ENCODE measurements at places on chromosomes 7 and 10.

DNA sequence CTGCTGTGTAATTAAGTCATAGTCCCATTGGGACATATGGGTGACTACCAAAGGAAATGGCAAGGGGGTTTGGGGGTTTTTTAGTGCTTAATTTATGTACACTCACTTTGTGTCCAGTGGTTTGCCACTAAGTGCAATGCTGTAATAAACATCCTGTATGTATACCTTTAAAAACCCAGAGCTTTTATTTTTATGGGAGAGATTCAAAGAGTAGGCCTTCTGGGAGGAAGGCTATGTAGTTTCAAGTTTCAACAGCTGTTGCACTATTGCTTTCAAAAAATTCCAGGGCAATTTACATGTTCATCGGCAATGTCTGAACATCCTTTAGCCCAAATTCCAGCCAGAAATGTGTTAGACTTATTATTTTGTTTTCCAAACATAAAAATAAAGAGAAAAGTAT, 744.7 kb downstream of the XPNPEP1 start:
- no peak for DNase-seq

GRCh38 chr10:104220522-104220921, 11.6 kb downstream of the CFAP43 start:
- DNase-seq, result no peak

DNA sequence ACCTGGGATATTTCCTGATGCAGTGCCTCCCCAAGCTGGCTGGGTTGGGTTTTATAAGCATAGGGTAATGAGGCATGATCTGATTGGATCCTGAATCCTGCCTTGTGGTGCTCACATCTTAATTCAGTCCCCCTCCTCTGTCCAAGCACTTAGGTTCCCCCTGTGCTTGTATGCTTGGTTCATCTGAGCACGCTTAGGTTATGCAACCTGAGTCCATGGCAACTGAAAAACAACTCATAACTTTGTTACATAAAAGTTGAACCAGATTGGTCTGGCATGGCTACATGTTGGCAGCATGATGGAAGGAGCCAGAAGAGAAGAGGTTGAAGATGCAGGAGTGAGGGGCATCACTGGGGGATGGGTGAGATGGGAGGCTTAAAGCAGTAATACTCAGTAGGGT, 57.3 kb upstream of the OSBPL3 start:
- no peak for DNase-seq

DNA sequence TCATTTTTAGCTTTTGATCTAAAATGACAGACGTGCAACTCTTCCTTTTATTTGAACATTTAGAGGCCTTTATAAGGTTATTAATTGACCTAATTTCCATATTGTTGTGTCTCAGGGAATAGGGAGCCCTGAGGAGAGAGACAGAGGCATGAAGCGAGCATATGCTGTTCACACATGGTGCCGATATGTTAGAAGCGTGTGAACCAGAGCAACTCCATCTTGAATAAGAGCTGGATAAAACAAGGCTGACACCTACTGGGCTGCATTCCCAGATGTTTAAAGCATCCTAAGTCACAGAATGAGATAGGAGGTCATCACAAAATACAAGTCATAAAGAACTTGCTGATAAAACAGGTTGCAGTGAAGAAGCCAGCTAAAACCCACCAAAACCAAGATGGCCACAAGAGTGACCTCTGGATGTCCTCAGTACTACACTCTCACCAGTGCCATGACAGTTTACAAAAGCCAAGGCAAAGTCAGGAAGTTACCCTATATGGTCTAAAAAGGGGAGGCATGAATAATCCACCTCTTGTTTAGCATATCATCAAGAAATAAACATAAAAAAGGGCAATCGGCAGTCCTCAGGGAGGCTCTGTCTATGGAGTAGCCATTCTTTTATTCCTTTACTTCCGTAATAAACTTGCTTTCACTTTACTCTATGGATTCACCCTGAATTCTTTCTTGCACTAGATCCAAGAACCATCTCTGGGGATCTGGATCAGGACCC, 80.1 kb downstream of the SEC61G start:
- no peak for DNase-seq

GRCh38 chr7:44454348-44454747, 36.1 kb downstream of the NUDCD3 start:
- no peak for DNase-seq

- DNase-seq, result no peak
Observed at GRCh38 chr10:117256910-117257309, 16.0 kb downstream of the SLC18A2 start.

DNA sequence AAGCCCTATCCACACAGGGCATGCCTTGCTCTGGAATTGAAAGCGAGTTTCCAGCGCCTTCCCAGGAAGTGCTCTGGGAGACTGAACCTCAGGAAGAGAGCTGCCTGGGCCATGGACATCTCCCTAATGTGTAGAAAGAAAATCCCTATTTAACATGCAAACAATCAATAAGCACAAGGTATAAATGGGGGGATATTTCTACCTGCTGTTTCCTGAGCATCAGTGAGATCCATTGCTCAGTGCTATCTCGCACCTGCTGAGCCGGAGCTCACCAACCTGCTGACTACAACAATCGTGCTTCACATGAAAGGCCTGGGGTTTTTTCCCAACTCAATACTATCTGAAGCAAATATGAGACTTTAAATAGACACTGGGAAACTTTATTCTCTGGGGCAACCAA, 584.0 kb downstream of the GLRX3 start:
- DNase-seq, result no peak

- DNase-seq, result no peak
Observed at GRCh38 chr7:151327022-151327421, 14.6 kb upstream of the NUB1 start.

- DNase-seq, result peak; percentile 11
Observed at GRCh38 chr7:133646472-133647315, 393.8 kb downstream of the EXOC4 start.

DNA sequence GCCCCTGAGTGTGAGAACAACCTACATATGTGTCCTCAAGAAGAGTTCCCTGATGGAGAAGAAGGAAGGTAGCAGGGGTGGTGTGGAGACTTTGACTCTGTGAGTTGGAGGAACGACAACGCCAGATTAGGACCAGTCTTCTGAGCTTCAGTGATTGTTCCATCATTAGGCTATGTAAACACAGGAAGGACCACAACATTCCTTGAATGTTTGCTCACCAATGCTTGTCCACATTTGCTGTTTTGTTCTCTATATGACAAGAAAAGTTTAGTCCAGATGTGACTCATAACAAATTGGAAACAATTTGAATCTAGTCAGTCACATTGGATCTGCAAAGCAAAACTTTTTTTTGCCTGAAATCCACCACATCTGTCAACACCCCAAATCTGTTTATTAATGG, 62.7 kb downstream of the ENTPD1 start:
- peak; percentile 55 for DNase-seq

DNA sequence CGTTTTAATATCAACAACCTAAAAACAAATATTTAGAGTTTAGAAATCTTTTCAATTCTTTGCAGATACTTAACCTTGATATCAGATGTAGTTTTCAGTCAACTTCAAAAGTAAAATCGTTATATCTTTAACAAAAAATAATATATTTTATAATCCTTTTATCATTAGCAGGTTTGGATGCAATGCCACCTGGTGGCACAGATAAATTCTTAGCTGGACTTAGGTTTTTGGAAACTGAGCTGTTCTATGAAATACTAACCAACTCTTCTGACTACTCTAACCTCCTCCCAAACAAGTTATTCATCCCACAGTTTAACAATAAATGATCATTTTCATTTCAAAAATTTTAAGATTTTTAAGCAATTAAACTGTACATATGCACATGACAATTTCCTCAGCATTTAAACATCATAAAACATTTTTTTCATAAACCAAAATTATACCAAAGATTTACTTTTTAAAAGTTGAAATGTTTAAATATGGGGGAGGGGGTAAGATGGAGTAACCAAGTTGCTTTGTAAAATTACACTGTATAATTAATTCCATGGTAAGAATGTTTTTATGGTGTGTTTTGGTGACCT, 56.9 kb downstream of the HIBADH start:
- peak; percentile 26 for DNase-seq

DNA sequence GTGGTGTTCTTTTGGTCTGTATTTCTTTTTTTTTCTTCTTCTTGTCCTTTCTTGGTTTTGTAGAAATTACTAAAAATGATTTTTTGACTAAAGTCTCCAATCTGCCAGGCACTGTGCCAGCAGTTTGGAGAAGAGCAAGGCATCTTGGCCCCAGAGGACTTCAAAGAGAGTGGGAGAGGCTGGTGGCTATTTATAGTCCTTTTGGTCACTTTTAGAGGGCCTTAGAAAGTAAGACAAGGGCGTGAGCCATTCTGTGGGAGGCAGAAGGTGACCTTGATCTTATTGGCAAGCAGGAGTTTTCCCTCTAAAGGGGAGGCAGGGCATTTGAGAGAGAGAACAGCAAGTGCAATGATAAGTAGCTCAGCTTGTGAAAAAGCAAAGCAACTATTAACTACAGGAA, 211.9 kb downstream of the GALNT17 start:
- no peak for DNase-seq

DNA sequence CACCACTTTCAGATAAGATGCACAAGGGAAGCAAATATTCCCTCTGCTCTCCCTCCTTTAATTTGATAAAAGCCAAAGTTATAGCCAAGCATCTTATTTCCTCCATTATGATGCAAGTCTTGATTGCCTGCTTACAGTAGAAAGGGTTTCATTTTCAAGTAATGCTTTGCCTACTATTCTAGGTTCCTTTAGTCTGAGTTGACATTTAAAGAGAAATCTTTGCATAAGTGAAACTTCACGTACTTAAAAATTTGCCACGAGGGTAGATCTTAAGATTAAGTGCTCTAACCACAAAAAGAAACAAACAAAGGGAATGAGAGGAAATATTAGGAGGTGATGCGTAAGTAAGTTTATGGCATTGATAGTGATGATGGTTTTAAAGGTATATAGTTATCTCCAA, 78.1 kb upstream of the VWDE start:
- no peak for DNase-seq

DNA sequence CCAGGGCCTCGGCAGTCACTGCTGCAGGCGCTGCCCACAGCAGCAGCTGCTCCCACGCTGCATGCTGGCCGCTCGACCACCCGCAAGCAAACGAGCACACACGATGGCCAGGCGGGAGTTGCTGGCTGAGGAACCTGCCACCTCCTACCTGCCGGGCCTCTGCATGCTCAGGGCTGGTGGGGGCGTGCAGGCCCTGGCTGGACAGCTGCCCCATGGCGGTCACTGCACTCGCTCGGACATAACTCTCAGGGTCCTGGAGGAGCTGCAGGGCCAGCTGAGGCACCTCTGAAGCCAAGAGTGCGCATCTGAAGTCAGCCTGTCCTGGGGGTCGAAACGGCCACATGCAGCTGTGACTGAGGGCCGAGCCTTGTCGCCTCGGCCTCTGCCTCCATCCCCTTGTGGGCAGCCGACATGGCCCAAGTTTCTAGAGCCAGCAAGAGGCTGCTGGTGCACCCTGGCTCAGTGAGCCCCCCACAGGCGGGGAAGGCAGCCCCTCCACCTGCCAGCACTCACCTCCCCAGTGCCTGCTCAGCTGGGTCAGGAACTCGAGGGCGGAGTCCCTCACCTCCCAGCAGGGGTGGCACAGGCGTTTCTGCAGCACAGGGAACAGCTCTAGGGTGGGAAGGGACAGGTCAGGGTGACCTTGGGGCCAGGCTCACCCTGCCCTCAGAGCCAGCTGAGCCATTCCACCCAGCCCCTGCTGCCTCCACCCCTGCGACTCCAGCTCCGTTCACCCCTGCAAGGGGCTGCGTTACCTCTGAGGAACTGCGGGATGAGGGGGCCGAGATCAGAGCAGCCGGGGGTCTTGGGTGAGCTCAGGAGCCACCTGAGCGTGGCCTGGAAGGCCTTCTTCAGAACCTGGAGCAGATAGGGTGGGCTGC, 16.1 kb downstream of the BRAT1 start:
- DNase-seq, result no peak

DNA sequence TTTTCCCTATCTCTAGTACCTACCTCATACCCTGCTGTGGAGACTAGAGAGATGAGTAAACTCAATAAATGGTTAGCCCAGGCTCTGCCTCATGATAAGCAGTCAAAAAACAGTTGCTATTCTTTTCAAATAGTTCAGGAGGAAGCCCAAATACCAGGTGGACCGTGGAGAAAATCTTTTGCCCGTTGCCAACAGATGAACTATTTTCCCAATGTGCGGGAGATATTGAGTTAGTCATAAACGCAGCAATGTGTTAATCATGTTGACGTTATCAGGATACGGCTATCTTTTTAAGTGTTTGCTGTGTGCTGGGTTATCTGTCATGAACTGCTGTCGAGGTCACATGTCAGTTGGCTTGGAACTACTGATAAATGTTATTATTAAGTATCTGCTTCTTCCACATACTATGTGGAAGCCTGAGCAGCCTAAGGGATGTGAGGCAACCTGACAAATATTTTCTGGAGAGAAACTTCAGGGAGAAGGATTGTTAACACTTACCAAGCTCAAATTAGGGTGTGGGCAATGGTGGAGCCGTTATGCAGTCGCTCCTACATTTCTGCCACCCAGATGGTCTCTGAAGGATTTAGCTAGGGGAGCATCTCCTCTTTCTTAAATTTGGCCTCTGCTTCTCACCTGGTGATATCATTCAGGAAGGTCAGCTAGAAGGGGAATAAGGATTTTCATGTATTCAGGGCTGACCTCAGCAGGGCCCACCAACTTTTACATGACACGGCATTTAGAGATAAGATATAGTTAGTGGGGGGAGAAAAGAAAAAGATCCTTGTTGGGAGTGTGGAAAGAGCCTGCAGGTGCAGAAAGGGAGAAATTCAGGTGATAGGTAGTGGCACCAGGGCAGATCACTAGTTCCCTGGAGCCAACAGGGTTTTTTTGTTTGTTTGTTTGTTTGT, 33.5 kb upstream of the SLC26A3 start:
- no peak for DNase-seq

DNA sequence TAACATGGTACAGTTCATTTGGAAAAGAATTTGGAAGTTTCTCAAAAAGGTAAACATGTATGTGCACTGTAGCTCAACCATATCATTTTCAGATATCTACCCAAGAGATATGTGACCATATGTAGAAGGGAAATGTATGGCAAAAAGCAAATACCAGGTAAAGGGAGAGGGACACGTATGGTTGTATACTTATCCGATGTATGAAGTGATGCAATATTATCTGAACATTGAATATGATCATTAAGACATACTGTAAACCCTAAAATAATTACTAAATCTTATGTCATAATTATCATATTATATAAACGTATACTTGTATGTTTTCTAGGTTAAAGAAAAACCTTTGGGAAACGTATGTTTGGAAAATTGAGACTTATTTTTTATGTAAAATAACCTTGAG, 367.5 kb upstream of the KCND2 start:
- no peak for DNase-seq

DNA sequence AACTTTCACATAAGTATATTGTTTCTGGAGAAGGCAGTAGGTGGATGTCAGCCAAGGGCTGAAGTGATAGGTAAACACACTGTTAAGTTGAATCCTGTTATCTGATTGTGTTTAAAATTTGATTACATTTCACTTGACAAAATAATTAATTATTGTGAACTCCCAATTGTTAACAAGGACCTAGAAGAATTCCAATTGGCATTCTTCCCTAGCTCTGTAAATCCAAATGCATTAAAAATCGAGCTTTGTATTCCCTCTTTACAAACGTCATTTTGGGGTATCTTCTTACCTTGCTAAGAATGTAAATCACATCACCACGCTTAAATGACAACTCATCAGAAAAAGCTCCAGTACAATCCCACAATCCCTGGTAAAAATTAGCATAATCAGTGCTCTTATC, 179.9 kb downstream of the SKAP2 start:
- no peak for DNase-seq

Data from fibroblast of upper back skin (primary cell).